Heart right ventricle (tissue), 16 donors: ENCODE measurements at places on chromosomes 7 and 10. TPM values are rescaled to one million over a fixed set of nuclear protein-coding genes. Genes with fewer than 3 reads are reported as not detected.

GRCh38 chr10:70656489-70656888 lies 15.8 kb upstream of the ADAMTS14 start:
- no peaks in the 10 kb centered on the region for H3K27me3 ChIP-seq
- no peak overlapping the region for H3K4me3 ChIP-seq
- peaks cover 13% of the 10 kb centered on the region for H3K4me1 ChIP-seq
- H3K36me3 ChIP-seq = no peaks in the 10 kb centered on the region

- no peak overlapping the region for H3K4me3 ChIP-seq
- DNase-seq = no peak
- peaks cover 100% of the 10 kb centered on the region for H3K36me3 ChIP-seq
- no peak overlapping the region for H3K27ac ChIP-seq
Observed at GRCh38 chr7:107932805-107933204, 41.8 kb downstream of the DLD start.

- no peaks in the 10 kb centered on the region for H3K4me1 ChIP-seq
- no peak overlapping the region for H3K4me3 ChIP-seq
- DNase-seq = no peak
- H3K27ac ChIP-seq = no peak overlapping the region
Observed at GRCh38 chr7:93720106-93720505, 145.6 kb upstream of the CALCR start.

The NPFFR1 gene
- not detected for polyA plus RNA-seq

The TRUB1 gene
- 3.9 TPM for polyA plus RNA-seq
